ENCODE measurements at places on chromosomes 13 and 19. TPM values are rescaled to one million over a fixed set of nuclear protein-coding genes. Genes with fewer than 3 reads are reported as not detected.

Gene TMEM59L
- total RNA-seq: 7.0 TPM

Gene CATSPERD
- 0.03 TPM for total RNA-seq

Gene CNN1
- 0.32 TPM for total RNA-seq

Gene CDX2
- 1.2 TPM for total RNA-seq

Gene GJB6
- total RNA-seq: not detected

Gene IL17D
- 0.88 TPM for total RNA-seq

Gene GPR12
- not detected for total RNA-seq

Gene QPCTL
- 9.9 TPM for total RNA-seq

Gene USP12
- 16.2 TPM for total RNA-seq

Gene BST2
- total RNA-seq: not detected

Data from A549 treated with Hydrocortisone at 1 μM for 4 hours (cell line).